ENCODE measurements at places on chromosomes 6 and 20.

DNA sequence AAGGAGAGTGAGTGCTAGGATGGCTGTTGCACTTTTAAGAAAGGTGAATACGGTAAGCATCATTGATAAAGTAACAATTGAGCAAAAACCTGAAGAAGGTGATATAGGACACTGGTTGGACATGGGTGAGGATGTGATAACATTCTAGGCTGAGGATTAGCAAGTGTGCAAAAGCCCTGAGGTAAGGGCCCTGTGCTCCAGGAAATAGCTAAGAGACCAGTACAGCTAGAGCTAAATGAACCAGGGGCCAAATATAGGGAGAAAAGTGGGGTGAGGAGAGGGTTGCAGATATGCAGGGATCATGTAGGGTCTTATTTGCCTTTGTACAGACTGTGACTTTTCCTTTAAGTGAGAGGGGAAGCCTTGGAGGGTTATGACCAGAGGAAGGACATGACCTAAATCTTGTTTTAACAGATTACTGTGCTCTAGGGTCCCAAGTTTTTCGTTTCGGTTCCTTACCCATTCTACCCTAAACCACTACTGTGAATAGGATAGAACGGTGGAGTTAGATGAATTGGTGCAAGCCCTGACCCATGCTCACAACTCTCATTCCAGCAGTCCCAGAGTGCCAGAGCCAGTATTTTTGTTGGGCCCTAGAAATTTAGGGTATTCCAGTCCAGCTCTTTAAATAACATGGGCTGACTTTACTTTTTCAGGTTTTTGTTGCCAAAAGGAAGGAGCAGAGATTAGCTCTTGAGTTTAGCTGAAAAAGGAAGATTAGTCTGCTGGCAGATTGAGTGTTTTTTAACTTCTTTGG, 10.7 kb downstream of the MAPK14 start:
- no peak for DNase-seq

GRCh38 chr6:109230453-109230852, 135.1 kb downstream of the CEP57L1 start:
- no peak for DNase-seq

- no peak for DNase-seq
Measured at GRCh38 chr20:21106171-21107017, at the start of gene LINC00237. TSS of gene LINC00237 (minus strand) at chr20:21106358.

DNA sequence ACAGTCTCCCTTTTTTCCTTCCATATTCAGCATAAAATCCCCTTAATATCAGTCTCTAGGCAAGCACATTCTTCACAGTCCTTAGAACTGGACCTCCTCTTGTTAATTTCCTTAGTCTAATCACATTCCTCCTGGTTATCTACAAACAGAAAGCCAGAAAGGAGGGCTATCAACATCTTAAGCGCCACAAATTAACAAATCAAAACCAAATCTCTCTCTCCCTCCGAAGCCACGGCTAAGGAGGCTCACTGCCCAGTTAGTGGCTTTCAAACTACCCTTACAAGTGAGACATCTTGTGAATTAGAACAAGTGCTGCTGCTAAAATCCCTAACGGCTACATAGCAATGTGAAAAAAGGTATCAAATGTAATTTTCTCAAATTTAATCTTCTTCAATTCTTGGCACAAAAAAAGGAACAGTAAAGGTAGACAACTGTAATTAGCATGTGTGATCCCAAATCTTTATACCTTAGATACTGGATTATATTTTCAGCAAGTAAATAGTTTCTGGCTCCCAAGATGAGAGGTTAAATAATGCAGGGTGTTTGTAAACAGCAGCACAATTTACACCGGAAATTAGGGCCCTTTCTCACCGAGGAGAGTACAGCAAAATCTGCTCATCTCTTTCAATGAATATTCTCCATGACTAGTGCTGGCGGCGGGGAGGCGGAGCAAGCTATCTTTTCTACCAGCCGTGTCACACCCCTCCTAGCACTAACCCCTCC, 1.4 kb upstream of the TRIM39 start:
- DNase-seq = no peak

- no peak for DNase-seq
Measured at GRCh38 chr20:61986762-61987321, 78.8 kb downstream of the TAF4 start.

- no peak for DNase-seq
Measured at GRCh38 chr6:11410539-11411307, 126.8 kb upstream of the TMEM170B start.

- no peak for DNase-seq
Measured at GRCh38 chr20:4894981-4895381, 106.3 kb downstream of the SLC23A2 start.

DNA sequence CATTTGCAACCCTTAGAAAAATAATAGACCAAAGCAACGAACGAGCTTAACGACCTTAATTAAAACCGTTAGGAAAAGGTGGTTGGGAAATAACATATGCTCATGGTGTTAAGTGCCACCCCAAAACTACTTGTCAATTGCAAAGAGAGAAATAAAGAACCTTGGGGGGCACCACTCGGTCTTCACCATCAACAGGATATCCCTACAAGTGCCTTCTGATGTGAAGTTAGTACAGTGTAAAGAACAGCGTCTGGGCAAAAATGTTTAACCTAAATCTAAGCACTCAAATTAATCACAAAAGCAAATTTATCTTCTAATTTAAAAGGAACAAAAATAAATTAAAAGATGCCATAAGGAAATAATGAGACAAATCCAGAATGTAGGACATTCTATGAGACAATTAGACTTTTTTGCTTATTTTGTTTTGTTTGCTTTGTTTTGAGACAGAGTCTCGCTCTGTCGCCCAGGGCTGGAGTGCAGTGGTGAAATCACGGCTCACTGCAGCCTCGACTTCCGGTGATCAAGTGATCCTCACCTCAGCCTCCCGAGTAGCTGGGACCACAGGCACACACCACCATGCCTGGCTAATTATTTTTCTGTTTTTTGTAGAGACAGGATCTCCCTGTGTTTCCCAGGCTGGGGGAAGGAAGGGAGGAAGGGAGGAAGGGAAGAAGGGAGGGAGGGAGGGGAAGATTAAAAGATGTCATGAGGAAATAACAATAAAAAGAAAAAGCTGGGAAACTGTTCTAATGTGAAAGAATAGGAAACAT, 41.3 kb upstream of the BTN3A2 start:
- no peak for DNase-seq

DNA sequence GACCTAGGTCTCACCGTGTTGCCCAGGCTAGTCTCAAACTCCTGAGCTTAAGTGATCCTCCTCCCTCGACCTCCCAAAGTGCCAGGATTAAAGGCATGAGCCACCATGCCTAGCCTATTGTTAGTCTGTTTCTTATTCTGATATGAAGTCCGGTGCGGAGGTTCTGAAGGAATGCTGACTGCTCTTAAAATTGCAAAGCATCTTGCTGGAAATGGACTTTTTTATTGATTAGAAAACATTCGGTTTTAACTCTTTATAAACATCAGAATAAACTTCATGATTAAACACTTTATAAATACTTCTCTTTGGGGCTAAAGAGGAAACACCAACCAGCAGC, 3.2 kb downstream of the TNFAIP3 start:
- DNase-seq = no peak

- no peak for DNase-seq
Measured at GRCh38 chr6:103982574-103982973, 877.1 kb downstream of the HACE1 start.

DNA sequence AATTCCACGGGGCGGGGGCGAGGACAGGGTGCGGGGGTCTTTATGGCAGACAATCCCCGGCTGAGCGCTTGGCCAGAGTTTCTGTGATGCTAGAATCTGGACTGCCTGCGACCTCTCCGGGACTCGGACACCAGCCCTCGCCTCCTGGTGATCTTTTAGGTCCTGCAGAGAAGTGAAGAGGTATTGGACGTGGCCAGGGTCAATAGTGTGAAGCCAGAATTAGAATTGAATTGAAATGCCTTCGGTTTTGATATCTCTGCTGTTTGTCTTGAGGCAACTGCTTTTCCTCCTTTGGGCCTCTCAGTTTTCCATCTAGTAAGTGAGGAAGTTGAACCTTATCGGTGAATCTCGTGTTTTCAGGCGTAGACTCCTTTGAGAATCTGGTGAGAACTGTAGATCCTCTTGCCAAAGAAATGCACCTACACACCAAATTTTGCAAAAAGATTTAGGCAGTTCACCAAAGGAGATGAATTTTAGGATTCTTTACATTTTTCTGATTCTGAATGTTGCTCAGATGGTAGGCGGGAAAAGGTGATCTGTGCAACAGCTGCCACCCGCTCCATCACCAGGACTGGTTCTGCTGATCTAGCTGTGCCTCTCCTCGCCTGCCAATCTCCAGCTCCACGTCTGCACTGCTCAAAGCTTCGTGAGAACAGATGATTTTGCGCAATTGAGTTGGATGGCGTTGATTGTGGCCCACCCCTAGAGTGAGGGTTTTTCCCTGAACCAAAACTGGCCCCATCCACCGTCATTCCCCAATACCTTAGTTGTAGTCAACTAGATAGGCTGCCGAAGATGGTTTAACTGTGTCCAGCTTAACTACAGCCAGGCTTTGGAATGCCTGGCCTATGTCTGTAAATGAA, 837 bp upstream of the OSER1 start:
- DNase-seq = peak; percentile 42

- no peak for DNase-seq
Measured at GRCh38 chr6:44071670-44072451, 55.4 kb downstream of the MRPL14 start.

DNA sequence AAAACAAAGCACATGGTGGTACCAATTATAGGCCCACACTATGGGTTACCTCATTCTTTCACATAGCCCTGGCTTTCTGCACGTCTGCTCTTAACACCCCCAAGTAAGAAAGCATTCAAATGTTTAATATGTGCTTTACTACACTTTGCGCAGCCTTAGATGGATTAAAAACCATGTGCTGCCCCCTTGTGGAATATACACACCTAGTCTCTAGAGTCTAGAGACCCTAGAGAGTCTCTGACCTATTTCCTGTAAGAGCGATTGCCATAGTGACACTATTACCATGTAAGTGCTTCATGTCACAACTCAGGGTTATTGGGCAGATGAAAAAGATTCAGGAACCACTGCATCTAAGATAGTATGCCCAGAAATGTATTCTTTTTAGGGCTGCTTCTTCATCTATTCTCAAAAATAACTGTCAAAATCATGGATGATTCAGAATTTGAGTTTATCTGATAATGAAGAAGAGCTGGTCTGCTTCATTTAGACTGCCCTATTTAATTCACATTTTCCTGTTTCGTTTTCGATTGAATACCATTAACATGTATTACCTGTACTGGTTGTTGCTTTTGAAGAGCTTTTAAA, 186.3 kb downstream of the ADGB start:
- DNase-seq = peak; percentile 37

DNA sequence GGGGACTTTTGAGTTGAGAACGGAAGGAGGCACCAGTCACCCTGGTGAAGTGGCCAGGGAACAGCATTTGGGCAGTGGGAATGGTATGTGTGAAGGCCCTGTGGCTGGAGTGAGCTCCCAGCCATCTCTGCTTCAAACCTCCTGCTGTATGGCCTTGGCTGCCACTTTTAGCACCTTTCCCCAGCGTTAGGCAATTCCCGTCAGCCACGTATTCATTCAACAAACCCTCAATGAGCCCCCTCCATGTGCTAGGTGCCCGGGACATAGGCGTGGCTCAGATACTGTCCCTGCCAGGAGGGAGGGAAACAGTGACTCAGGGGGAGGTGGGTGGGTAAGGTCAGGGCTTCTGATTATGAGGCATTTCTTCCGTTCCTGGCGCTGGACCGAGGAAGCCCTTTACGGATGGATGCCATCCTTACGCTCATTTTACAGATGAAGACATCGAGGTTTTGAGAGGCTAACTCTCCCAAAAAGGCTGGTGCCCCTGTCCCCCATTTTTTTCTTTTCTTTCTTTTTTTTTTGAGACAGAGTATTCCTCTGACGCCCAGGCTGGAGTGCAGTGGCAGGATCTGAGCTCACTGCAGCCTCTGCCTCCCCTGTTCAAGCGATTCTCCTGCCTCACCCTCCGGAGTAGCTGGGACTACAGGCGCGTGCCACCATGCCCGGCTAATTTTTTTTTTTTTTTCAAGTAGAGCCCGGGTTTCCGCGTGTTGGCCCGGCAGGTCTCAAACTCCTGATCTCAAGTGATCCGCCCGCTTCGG, 37.5 kb downstream of the SRC start:
- DNase-seq = no peak

- no peak for DNase-seq
Measured at GRCh38 chr6:13295576-13295975, 32.8 kb downstream of the TBC1D7 start.

- no peak for DNase-seq
Measured at GRCh38 chr20:46588532-46589511, 38.4 kb upstream of the OCSTAMP start.
